RCC 7860 (cell line): ENCODE measurements at places on chromosomes 12 and 14.

- no peak for DNase-seq
These were observed 40.8 kb downstream of the VDR start for GRCh38 chr12:47863985-47864384.

DNA sequence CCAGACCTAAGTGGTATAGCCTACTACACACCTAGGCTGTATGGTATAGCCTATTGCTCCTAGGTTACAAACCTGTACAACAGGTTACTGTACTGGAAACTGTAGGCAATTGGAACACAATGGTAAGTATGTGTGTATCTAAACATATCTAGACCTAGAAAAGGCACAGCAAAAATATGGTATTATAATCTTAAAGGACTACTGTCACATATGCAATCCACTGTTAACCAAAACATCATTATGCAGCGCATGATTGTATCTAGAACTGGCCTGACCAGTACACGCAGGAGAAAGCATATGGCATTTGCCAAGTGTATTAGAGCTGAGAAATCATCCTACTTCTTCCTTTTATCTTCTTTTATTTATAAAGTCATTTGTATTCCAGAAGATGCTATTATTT lies 75.5 kb downstream of the SLC8A3 start:
- DNase-seq, result no peak

GRCh38 chr14:87449016-87449415 lies 544.0 kb downstream of the GALC start:
- DNase-seq, result no peak

DNA sequence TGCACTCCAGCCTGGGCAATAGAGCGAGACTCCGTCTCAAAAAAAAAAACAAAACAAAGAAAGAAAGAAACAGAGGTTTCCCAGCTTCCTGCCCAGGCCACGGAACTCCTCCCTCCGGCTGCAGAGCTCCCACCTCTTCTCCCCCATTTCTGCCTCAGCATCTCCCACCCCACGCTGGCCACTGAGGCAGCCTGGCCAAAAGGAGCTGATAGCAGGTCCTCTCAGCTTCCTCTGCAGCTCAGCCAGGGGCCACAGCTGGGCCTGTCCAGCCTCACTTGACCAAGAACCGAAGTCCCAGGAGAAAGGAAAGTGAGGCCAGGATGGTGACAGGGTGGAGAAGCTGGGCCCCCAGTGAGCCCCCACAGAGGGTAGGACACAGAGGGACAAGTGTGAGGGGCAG lies 33.4 kb upstream of the CD9 start:
- no peak for DNase-seq

GRCh38 chr14:96037891-96038557 lies 1.1 kb upstream of the C14orf132 start:
- DNase-seq, result no peak

GRCh38 chr14:38282936-38283335 lies 27.0 kb upstream of the CLEC14A start:
- no peak for DNase-seq

GRCh38 chr12:122125452-122126341 lies 47.1 kb downstream of the MLXIP start:
- DNase-seq, result no peak

DNA sequence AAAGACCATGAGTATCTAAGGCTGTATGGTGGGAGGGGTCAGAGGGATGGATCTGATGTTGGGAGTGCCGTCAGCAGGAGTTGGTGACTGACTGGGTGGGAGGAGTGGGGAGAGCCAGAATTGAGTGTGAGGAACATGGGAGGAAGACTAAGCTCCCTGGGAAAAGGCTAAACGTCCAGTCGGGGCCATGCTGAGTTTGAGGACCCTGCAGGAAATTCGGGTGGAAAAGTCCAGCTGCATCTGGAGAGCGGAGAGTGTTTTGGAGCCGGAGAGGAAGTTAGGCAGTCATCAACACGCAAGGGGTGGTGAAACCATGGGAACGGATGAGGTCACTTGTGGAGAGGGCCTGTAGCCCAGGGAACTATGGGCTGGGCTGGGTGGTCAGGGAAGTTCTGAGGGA lies 60.9 kb downstream of the ELK3 start:
- no peak for DNase-seq

GRCh38 chr12:5493018-5493417 lies 61.1 kb downstream of the NTF3 start:
- DNase-seq, result no peak

- DNase-seq, result no peak
These were observed 362.2 kb downstream of the CCDC91 start for GRCh38 chr12:28552251-28552970.

GRCh38 chr12:85644508-85644907 lies 191.7 kb downstream of the RASSF9 start:
- no peak for DNase-seq

DNA sequence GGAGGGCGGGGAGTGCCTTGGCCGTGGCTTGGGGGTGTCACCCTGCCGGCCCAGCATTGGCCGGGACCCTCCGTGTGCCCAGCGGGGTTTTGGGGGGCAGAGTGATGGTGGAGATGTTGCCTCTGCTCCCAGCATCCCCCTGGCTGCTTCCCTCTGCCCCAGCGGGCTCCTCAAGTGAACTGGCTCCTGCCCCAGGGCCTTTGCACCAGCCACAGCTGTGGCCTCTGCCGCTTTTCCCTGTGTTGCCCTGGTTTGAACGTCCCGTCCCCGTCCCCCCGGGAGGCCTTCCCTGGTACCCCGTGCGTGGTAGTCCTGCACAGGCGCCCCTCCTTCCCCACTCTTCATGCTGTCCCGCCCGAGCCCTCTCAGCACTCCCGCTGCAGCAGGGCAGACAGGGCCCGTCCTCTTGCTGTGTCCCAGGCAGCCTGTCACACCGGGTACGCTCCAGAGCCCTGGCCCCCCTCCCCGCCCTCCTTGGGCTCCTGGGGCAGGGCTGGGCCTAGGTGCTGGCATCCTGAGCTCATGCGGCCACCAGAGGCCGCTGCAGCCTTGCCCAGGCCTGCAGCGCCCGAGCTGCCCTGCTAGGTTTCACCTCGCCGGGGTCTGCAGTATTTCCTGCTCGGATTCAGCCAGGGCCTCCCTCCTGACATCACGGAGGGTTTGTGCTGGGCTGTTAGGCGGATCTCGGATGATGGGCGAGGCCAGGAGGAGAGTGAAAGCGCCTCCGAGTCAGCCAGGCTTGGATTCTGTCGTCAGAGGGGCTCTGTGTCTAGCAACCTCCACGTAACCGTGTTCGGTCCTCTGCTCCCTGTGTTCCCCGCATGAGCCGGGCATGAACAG lies 9.5 kb downstream of the NOC4L start:
- DNase-seq, result peak; percentile 52

GRCh38 chr14:68794851-68795596 lies 2.2 kb upstream of the ZFP36L1 start:
- peak; percentile 72 for DNase-seq

DNA sequence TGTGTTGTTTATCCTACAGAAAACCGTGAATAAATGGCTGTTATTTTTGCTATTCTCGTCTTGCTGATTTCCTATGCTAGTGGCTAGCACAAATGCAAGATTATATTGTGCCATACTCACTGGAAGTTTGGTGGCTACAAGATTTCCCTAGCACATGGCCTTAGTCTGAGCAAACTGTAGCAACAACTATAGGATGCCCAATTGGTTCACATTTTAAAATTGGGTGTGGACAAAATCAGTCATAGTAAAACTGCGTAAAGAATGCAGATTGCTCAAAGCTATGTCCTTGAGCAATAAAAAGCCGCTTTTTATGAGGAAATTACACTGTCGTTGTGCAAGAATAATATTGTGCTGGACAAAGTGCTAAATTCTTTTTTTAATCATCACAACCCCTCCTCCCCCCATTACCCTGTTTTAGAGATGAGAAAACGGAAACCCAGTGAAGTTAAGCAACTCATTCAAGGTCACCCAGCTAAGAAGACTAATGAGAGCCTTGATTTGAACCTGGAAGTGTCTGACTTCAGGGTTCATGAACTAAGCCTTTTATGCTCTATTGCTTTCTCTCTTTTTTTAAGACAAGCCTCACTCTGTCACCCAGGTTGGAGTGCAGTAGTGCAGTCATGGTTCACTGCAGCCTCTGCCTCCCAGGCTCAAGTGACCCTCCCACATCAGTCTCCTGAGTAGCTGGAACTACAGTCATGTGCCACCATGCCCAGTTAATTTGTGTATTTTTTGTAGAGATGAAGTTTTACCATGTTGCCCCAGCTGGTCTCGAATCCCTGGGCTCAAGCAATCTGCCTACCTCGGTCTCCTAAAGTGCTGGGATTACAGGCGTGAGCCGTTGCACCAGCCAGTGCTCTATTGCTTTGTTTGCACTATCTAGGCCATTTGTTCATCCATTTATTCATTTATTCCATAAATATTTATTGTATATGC lies 73.6 kb downstream of the SRGAP1 start:
- peak; percentile 95 for DNase-seq

- DNase-seq, result no peak
These were observed 355.8 kb upstream of the RGS6 start for GRCh38 chr14:71576472-71576871.

DNA sequence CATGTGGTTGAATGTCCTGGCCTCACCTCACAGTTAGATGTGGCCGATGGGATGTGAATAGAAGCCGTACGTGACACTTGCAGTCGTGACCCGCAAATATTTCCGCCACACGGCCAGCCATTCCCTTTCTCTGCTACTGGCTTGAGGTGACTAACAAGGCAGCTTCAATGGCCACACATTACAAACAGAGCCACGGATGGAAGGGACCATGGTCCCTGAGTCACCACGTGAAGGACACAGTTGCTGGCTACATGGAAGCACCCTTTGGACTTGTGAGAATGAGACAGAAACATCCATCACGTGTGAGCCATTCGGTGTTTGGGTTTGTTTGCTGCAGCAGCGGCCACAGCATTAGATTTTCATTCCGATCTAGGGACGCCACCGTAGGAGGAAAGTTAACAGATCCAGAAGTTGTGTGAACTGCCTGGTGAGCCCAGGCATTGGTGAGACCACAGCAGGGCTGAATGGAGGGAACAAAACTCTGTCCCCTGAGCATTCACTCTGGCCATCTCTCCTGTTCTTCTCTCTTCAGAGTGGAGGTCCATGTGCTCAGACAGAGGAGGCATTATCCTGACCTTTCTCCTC lies 33.5 kb upstream of the ADGRD1 start:
- DNase-seq, result no peak

DNA sequence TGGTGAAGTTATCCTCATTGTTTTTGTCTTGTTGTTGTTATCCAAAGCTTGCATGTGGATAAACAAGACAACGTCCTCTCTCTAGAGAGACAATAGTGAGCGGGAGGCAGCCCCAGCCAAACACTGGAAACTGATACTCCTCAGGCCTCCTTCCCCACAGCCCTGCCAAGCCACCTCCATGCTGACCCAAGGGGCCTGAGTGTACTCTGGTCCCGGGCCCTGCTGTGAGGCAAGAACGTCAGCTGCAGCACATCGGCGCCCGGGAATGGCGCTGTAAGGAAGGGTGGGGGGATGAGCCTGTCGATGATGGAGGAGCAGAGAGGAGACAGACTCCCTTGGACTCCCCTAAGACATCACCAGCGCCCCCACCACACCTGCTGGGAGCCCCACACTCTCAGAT lies 83.6 kb downstream of the ANO2 start:
- no peak for DNase-seq

DNA sequence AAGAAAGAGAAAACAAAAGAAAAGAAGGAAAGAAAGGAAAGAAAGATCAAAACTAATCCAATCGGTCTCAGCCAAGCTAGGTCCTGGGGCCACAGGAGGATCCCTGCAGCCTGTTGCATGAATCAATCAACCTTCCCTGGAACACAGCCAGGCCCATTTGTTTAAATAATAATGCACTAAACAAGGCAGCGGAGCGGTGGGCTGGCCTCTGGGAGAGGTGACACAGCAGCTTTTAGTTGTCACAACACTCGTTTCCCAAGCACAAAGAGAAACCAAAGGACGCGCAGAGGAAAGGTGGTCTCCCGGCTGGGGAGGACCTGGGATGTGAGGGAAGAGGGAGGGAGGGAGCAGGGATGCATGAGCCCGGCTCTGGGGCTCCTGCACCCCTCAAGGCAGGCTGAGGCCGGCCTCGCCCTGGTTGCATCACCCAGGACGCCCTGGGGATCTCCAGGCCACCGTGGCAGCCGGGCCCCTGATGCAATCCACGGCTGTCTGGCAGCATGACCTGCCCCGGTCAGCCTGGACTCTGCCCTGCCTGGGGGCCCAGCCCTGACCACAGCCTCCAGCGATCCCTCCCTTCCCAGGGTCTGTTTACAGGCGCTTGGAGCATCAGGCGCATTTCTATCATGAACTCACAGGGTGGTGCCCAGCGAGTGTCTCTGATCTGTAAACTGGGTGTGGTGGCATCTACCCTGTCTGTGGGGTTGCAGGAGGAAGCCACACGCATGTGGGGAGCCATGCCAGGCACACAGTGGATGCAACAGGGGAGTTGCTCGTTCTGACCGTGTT lies 32.5 kb downstream of the MMP17 start:
- DNase-seq, result peak; percentile 83

GRCh38 chr14:69574263-69574953 lies at the start of gene CCDC177:
CCDC177 (minus strand) TSS chr14:69574871; CDS start chr14:69573622, 1,249 bp downstream.
- no peak for DNase-seq

- no peak for DNase-seq
These were observed 186.4 kb downstream of the SYT10 start for GRCh38 chr12:33253178-33253577.

- no peak for DNase-seq
These were observed 5.6 kb downstream of the RDH11 start for GRCh38 chr14:67690011-67690410.

DNA sequence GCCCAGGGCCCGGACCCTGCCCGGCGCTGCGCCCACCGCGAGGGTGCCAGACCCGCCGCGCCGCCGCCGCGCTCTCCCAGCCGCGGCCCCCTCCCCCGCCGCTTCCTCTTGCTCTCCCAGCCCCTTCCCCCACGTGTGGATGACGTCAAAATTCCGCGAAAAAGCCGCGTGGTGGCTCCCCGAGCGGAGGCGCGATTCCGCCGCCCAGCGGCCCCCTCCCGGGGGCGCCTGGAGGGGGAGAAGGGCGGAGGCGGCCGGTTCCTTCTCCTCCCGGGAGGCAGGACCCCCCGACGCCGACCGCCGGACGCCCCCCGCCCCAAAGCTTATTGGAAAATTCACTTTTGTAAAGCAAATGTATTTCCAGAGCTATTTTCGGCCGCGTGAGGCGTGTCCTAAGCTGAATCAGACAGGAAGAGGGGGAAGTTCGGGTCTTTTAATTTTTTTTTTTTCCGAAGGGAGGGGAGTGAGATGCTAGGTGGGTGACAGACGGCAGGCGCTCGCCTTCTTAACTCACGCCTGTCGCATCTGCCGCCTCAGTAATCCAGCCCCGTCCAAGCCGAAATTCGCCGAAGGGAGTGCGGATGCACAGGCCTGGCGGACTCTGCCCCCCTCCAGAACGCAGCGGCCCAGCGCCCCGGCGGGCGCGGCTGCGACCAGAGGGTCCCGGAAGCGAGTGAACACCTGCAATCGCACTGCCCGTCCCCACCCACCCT lies 4.1 kb upstream of the CCND2 start:
- DNase-seq, result no peak

DNA sequence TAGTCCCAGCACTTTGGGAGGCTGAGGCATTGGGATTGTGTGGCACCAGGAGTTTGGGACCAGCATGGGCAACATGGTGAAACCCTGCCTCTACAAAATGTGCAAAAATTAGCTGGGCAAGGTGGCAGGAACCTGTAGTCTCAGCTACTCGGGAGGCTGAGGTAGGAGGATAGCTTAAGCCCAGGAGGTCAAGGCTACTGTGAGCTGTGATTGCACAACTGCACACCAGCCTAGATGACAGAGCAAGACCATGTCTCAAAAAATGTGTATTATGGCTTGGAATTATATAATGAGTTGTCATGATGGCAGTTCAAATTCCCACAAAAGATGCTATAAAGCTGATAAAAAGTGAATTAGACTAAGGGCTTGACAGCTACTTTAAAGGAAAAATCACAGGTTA lies 20.6 kb upstream of the TMPRSS12 start:
- DNase-seq, result no peak

- DNase-seq, result no peak
These were observed 148.8 kb downstream of the ADGRD1 start for GRCh38 chr12:131102493-131102931.
